Epithelial cell of proximal tubule (primary cell): ENCODE measurements at places on chromosomes 7 and 10. TPM values are rescaled to one million over a fixed set of nuclear protein-coding genes. Genes with fewer than 3 reads are reported as not detected.

DNA sequence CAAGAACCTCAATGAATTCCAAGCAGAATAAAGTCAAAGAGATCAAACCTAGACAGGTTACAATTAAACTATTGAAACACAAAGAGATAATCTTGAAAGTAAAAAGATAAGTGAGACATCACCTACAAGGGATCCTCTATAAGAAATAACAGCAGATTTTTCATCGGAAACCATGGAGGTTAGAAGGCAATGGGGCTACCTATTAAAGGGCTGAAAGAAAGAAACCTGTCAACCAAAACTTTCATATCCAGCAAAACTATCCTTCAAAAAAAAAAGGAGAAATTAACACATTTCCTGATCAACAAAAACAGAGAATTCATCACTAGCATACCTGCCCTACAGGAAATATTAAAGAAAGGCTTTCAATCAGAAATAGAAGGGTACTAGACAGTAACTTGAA is 244.9 kb downstream of the ARHGAP12 start:
- no peak for DNase-seq

The MYOF gene
- 185 and 208 TPM in 2 replicates for total RNA-seq

GRCh38 chr7:886626-887487 is 10.5 kb downstream of the GET4 start:
- DNase-seq: no peak

DNA sequence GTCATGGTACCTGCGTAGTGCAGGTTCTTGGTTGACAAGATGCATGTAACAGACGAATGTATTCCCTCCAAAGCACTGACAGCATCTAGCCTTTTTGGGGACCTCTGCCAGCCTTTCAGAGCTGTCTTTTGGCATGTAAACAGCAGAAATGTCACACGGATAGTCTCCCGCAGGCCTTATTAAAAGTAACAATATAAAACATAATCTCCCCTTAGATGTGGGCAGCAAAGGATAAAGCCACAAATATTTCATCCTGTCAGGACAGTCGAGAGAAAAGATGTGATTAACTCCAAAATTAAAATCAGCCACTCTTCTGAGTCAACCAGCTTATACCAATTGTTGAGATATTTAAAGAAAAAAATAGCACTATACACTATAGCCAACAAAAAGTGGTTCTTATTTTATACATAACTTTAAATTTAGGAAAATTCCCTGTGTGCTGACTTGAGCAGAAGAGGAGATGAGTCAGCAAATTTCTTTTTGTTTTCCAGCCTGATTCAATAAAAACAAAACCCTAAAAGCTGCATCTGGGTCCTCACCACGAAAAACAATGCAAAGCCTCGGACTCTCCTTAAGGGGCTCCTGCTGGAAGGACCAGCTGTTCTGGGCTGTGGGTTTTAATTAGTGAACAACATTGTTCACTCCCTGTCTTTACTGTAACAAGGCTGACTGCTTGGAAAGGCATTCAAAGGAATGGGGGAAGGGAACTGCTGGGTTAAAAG is 240.2 kb downstream of the ADAM12 start:
- no peak for DNase-seq

DNA sequence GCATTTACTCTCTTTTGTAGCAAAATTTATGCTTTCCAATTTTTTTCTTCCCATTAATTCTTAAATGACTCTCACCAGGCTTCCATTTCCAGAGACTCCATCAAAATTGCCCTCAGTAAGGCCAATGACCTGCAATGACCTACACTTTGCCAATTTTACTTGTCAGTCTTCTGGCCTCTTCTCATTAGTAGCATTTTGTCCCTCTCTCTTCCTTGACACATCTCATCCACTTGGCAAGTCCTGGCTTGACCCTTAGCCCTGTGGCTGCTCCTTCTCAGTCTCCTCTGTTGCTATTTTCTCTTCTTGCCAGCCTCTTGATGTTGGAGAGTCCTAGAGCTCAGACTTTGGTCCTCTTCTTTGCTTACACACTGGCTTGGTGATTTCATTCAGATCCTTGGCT is 166.1 kb upstream of the MTPN start:
- no peak for DNase-seq

GRCh38 chr7:93044147-93044810 is 73.5 kb downstream of the SAMD9 start:
- no peak for DNase-seq
